Stimulated activated CD8-positive, alpha-beta memory T cell treated with anti-CD3 and anti-CD28 coated beads, Interleukin-12 subunit alpha, Interleukin-12 subunit beta, amount 100 ng/mL, for 4 hours (primary cell): ENCODE measurements at places on chromosomes 2 and 18.

DNA sequence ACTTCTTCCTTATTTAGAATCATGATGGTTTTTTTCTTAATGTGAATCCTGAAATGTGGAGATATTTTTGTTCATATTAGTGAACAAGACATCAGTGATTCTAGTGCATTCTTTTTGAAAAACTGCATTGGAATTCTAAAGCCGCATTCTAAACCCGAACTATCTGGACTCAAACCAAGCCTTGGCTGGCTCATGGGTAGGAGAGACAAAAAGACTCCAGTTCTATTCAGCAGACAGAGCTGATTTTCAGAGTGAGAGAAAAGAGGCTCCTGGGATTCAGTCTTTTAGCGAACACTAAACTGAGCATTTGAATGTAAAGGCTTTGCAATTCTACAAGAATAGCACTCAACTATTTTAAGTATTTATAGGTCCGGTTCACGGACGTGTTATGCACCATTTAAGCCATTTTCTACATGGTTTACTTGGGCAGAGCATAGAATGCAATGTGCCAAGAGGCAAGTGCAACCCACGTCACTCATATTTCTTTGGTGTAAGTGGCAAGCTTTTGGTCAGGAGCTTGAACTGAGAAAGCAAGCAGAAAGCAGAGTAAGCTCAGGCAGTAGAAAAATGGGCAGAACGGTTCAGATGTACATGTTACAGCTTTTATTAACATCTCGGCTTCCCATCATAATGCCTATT is 227.3 kb upstream of the RAB12 start:
- DNase-seq = no peak

- DNase-seq = peak; percentile 69
Measured at GRCh38 chr2:237674731-237675276, 47.4 kb downstream of the LRRFIP1 start.

DNA sequence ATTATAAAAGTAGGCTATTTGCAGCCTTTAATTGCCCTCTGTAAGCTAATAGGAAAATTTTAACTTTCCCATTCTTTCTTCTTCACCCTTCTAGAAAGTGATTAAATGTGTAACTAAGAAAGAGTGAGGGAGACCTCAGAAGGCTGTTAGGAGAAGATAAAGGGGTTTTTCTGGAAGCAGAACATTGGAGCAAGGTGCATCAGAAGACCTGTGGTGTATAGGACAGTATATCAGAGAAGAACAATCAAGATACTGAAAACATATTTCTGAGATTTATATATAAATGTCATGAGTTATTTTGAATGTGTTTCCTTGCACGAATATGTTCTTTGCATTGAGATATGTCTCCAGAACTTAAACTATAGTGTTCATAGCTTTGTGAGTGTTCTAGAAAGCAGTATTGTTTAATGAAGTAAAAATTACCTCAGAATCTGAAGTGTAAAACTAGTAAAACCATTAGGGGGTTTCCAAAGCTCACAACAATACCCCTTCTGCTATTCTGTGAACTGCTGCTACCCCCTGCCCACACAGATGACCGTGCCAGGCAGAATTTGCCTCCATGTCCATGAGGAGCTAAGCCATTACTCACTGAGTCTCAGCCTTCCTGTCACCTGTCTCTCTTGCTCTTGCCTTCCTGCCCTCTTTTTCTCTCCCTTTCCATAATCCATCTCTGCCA is 537.9 kb downstream of the EPHA4 start:
- no peak for DNase-seq

DNA sequence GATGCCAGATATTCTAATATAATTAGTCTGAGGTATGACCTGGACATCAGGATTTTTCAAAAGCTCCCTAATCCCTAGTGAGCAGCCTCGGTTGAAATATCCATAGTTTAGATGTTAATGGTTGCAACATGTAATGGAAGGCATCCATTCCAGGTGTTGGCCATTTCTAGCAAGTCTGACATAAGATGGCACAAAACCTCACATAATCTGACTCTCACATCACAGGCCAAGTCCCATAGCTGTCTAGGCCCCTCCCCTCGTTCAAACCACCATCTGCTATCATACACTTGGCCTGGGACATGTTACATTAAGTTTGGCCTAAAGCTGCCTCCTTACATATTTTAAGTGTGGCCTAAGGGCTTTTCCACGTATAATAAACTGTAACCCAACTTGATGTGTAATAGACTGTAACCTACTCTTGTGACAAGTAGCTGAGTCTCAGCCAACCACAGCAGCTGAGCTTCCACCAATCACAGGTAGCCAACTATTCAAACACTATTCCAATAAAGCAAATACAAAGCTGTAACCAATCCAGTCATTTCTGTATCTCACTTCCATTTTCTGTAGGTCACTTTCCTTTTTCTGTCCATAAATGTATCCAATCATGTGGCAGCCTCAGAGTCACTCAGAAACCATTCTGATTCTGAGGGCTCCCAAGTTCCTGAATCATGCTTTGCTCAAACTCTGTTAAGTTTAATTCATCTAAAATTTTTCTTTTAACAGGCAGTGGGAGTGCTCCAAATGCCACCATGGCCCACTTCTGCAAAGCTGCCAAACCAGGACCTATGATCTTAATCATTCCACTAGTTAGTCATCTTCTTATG is 59.4 kb downstream of the ADD2 start:
- no peak for DNase-seq

DNA sequence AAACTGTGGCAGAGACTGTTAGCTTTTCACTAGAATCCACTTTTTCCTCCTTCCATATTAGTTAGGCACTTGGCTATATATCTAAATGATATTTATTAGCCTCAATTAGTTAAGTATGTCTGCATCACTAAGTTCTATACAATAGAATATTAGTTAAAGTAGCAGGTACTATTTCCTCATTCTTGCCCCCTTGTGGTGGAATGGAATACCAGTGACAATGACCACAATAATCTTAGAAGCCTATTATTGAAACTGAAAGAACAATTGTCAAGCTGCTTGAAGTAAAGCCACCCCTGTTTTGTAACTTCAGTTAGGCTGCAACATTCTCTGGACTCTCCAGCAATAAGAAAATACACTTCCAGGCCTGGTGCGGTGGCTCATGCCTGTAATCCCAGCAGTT is 476.3 kb upstream of the VWC2L start:
- DNase-seq = no peak

GRCh38 chr2:56522605-56523089 is 338.9 kb downstream of the CCDC85A start:
- no peak for DNase-seq
